Myocyte (in vitro differentiated cells): ENCODE measurements at places on chromosomes 12 and 14. TPM values are rescaled to one million over a fixed set of nuclear protein-coding genes. Genes with fewer than 3 reads are reported as not detected.

DNA sequence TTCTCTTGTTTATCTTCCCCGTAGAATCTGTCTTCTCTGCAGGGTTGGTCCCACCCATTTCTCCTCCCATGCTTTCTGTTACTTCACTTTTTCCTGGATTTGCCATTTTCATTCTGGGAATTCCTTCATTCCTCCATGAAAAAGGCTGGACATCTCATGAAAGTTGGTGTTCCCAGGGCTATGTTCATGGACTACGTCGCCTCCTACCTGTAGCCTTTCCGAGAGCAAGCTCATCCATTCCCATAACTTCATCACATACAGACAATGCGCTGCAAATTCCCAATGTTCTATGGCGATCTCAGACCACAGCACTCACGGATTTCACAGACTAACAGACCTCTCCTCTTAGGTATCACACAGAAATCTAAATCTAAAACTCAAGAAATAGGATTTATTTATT lies 217.1 kb downstream of the EXOC5 start:
- no peak for DNase-seq

The PIGH gene
- total RNA-seq: 8.9 and 14.5 TPM in 2 replicates

- DNase-seq: no peak
Measured at GRCh38 chr12:1593174-1594005, 991 bp downstream of the FBXL14 start.

DNA sequence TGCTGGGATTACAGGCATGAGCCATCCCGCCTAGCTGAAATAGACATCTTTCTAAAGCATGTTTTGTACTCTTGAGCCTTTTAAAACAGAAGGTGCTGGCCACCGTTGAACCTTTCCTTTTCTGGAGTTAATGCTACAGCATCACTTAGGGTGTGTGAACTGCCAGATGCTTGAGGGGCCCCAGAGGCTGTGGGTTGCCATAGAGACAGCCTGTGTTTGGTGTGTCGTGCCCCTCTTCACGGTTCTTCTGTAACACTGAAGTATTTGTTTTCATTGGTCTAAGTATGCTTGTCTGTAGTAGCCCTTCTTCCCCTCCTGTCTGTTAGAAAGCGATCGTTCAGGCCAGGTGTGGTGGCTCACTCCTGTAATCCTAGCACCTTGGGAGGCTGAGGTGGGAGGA lies 30.8 kb downstream of the PLEKHG3 start:
- DNase-seq: no peak

DNA sequence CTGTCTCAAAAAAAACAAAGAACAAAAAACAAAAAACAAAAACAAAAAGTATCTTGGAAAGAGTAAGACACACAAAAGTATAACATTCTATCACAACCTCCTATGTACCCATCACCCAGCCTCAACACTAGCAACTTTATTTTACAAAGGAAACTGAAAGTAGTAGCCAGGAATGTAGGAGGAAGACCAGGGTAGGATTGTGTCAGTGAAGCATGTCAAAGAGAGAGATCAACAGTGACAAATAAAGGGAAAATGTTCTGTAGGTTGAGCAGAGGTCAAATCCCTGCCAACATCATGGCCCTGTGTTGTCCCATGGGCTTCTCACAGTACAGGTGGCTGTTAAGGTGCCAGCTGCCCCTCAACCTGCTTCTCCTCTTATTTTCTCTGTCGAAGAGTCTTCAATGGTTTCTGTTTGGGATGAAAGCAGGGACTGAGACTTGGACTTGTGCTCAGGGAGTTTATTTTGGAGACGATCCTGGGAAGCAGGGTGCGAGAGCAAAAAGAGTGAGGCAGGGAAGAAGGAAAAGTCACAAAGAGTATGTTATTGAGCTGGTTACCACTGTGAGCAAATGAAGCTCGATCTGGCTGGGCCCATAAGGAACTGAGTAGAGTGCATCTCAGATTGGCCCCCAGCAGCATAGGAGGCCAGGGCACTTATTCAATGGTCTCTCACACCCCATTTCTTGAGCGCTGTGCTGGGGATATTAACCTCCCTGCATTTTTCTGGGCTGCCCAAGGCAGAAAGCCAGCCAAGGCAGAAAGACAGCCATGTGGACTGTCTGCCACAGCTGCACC lies 29.4 kb upstream of the CTDSP2 start:
- no peak for DNase-seq

- no peak for DNase-seq
Measured at GRCh38 chr12:123140676-123141614, 9.9 kb downstream of the PITPNM2 start.

The TAS2R20 gene
- 0.68 and 2.1 TPM in 2 replicates for total RNA-seq

The HNF1A gene
- not detected in 2 replicates for total RNA-seq

GRCh38 chr14:99145307-99145706 lies 126.7 kb downstream of the BCL11B start:
- no peak for DNase-seq
